H1 (cell line): ENCODE measurements at places on chromosomes 16 and 17.

GRCh38 chr17:83050651-83051395, 28.6 kb upstream of the METRNL start:
- DNase-seq = peak; percentile 58

- DNase-seq = no peak
Measured at GRCh38 chr17:37130984-37131446, 182.3 kb downstream of the AATF start.

DNA sequence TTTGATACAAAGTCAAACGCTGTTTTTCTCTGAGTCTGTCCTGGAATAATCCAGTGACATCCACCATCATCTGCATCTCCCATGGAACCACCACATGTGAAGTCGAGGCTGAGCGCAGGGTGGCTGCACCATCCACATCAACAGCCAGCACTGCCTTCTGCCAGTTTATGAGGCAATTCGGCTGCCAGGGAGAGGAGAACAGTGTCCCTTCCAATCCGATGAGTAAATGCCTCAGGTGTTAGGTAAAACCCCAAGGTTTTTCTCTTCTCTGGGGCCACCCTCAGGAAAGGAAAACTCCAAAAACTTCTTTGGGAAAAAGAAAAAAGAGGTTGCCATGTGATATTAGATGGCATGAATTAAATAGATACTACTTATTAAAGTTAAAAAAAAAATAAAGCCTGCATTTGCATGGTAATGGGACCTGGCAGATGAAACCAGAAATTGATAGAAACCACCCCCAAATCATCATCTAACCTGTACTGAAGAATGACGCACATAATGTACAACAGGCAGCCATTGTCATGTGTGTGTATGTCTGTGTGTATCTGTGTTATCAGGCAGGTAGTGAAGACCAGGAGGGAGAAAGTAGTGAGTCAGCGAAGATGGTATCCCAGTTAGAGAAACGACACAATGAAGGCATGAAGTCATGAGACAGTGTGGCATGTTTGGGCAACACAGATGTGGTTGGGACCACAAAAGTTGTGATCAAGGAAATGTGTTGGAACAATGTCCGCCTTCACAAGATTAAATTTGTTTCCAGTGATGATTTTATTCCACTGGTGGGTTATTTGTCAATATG, 478.7 kb downstream of the CDH13 start:
- no peak for DNase-seq

GRCh38 chr16:11552440-11552839, 34.3 kb downstream of the LITAF start:
- DNase-seq = no peak

- no peak for DNase-seq
Measured at GRCh38 chr17:79951361-79952264, 84.1 kb downstream of the TBC1D16 start.

GRCh38 chr16:31876951-31877828, 3.6 kb downstream of the ZNF267 start:
- no peak for DNase-seq

GRCh38 chr16:67053767-67054334, 24.9 kb downstream of the CBFB start:
- DNase-seq = no peak

- DNase-seq = no peak
Measured at GRCh38 chr16:50099957-50100648, 34.3 kb downstream of the HEATR3 start.

DNA sequence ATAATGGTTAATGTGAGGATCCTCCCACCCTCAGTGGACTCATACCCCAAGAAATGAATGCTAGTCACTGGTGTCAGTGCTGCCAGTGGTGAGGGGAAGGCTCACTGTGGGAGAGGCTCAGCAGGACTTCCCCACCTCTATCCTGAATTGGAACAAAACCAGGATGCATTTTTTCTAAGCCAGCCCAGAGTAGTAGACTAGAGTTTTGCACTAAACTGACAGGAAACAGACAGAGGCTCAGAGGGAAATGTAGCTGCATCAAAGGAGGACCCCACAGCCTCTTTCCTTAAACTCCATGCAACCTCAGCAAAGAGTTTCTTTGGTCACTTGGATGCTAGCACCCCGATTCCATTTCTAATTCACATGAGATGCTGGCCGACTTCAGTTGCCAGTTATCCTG, 10.7 kb upstream of the SKAP1 start:
- DNase-seq = no peak

DNA sequence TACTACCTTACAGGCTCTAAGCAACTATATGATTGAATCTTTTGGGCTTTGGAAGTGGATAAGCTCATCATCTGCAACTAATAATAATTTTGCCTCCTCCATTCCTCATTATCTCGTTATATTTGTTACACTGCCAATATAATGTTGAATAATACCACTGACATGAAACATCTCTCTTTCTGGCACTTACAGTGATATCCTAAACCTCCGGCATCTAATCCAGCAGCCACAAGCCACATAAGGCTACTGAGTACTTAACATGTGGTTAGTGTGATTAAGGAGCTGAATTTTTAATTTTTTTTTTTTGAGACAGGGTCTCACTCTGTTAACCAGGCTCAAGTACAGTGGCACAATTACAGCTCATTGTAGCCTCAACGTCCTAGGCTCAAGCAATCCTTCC, 9.6 kb downstream of the CDC42EP4 start:
- no peak for DNase-seq

DNA sequence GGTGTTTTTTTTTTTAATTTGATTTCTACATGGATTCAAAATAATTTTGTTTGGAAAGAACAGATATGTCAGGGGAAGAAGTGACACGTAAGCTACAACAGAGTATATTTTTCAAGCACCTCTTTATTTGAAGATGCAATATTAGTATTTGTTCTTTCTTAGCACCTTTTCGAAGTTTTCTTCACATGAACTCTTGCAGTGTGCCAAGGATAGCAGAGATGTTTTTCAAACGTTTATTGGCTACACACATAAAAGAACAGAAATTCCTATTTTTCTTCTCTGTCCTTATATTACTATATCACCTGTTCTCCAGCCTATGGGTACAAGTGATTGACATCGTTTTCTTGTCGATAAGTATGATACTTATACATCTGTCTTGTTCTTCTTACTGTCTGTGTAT, 192.7 kb upstream of the TBX2 start:
- DNase-seq = no peak

DNA sequence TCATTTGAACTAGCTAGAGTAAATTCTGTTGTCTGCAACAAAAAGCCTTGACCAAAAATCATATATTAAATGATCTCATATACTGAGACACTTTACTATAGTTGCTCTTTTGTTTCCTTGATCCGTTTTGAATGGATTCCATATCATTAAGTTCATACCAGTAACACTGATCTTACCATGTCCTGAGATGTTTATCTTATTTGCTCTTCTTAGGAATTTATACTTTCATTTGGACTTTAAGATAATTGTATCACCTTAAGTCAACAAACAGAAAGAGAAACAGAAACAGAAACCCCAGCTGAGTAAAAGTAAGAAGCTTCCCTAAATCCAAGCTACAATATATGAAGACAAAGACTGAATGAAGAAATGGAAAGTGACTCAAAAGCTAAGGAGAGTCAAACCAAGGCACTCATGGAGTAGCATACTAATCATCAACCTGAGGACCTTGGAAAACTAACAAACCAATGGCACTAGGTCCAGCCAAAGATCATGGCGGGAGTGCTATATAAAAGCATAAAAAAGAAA, 106.5 kb upstream of the COX10 start:
- no peak for DNase-seq

GRCh38 chr16:57229079-57229478, 16.0 kb upstream of the ARL2BP start:
- DNase-seq = no peak

DNA sequence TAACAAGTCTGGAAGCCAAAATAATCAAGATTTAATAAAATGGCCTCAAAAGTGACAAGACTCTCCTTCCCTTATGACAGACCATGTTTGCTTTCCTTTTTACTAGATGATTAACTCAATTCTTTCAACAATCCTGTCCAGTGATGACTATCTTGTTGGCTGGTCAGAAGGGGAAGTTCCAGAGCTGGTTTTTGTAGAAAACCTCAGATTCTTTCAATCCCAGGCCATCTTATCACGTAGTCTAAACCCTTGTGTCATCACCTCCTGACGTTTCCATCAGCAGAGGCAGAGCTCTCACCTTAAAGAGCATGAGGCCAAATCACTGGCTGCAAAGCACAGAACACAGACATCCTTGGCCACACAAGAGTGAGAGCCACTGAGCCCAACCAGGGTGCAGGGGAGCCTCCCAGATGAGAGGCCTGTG, 125.3 kb downstream of the ANKRD11 start:
- no peak for DNase-seq

GRCh38 chr17:72955391-72956140, 136.9 kb downstream of the SLC39A11 start:
- no peak for DNase-seq

DNA sequence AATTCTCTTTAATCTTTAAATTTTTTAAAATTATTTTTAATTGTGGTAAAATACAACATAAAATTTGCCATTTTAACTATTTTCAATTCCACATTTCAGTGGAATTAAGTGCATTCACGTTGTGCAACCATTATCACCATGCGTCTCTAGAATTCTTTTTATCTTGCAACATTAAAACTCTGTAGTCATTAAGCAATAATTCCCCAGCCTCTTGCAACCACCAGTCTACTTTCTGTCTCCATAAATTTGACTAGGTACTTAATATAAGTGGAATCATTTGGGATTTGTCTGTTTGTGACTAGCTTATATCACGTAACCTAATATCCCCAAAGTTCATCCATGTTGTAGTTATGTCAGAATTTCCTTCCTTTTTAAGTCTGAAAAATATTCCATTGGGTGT, 79.1 kb downstream of the TAOK1 start:
- DNase-seq = no peak

DNA sequence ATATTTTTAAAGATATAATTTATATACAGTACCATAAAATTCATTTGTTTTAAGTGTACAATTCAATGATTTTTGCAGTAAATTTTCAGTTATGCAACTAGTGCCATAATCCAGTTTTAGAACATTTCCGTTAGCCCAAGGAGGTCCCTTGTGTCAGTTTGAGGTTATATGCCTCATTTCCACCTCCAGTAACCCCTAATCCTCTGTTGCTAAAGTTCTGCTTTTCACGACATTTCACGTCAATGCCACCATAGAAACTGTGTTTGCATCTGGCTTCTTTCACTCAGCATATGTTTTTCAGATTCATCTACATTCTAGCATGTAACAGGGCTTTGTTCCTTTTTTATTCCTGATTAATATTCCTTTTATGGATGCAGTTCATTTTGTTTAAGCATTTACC, 42.4 kb upstream of the NUDT7 start:
- no peak for DNase-seq

- peak; percentile 73 for DNase-seq
Measured at GRCh38 chr16:67163164-67163998, 1.2 kb upstream of the HSF4 start.

DNA sequence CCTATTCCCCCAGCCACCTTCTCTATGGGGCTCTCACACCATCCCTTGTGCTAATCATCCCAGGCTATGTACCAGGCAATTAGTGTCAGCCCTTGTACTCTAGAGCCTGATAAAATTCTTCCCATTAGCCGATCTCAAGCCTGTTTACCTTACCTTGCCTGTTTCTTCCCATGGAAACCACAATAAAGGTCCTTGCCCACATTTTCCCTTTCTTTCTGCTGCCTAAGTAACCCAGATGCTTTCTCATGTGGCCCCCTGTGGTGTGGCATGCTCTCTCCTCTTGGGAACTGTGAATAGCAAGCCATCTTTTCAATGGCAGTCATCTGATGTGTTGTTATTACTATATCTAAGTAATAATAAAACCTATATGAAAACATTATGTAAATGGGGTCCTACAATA, 265.8 kb upstream of the ELAC2 start:
- DNase-seq = no peak

DNA sequence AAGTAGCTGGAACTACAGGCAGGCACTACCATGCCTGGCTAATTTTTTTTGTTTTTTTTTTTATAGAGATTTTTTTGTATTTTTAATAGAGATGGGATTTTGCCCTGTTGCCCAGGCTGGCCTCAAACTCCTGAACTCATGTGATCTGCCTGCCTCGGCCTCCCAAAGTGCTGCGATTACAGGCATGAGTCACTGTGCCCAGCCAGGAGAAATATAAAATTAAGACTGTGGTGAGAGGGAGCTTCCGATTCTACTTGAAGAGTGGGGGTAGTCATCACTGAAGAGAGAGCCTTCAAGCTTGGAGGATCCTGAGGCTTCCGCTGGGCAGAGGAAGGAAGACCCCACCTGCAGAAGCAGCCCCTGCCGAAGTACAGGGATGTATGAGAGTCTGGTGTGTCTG, 34.4 kb upstream of the RGS9 start:
- no peak for DNase-seq

DNA sequence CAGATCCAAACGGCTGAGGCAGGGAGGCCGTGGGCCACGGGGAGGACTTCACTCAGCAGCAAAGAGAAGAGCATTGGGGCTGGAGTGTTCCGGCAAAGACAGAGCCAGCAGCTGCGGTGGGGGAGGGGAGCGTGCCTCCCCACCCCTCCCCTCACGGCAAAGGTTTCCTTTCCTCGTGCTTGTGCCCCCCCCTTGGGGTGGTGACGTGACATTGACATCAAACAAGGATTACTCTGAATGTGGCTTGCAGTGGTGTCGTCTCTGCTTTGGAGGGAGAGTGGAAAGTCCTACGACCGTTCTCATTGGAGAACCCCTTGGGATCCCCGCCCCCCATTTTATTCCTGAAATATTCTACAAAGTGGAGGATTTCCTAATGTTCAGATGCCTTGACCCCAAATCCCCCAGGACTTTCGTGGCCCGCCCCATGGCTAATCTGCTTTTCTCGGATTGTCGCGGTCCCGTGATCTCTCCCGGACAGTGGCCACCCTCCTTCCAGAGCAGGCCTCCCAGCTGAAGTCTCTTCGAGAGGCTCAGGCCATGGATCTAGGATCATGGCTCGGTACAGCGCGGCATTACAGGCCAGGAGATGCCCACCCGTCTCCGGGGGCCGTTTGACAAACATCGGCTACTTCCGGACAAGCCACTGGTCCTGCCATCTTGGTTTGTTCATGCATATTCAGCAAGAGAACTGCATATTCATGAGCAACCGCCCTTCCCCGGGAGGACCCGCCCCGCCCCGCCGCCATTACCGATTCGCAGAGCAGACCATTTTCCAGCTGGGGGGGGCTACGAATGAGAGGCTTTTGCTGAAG, 705 bp upstream of the POLR2A start:
- peak; percentile 91 for DNase-seq

- DNase-seq = no peak
Measured at GRCh38 chr16:84462296-84463210, 41.9 kb downstream of the MEAK7 start.

- DNase-seq = peak; percentile 63
Measured at GRCh38 chr17:21214777-21215541, 998 bp upstream of the TMEM11 start.

DNA sequence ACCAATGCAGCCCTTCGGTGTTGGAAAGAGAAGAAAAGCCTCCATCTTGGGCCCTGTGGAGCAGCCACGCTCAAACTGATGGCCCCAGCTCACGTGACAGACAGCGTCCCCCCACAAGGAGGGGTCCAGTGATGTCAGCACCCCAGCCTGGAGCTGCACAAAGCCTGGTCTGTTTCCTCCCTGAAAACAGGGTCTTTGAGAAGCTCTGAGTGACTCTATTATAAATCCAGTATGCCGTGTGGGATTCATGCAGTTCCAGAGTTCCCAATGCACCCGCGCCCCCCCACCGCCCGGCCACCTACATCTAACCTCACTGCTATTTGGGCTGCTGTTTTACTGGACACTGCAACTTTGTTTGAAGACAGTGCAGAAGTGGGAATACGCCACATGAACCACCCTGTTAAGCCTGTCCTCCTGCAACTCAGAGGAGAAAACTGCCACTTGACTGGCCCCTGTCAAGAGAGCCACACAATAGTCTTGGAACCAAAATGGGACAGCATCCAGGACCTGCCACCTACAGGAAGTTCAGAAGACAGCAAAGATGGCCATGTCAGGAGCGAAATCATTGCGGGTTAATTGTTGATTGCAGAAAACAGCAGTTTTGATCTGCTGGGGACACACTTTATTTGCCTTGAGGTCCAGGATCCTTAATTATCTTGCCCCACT, 33.1 kb downstream of the PMP22 start:
- DNase-seq = no peak
